ENCODE measurements at places on chromosomes 7 and 10.

GRCh38 chr10:78178940-78179339, 145.3 kb downstream of the RPS24 start:
- peak; percentile 33 for DNase-seq

GRCh38 chr7:70660819-70661191, 471.1 kb upstream of the GALNT17 start:
- no peak for DNase-seq

GRCh38 chr7:148484486-148484885, 106.1 kb upstream of the C7orf33 start:
- DNase-seq, result no peak

DNA sequence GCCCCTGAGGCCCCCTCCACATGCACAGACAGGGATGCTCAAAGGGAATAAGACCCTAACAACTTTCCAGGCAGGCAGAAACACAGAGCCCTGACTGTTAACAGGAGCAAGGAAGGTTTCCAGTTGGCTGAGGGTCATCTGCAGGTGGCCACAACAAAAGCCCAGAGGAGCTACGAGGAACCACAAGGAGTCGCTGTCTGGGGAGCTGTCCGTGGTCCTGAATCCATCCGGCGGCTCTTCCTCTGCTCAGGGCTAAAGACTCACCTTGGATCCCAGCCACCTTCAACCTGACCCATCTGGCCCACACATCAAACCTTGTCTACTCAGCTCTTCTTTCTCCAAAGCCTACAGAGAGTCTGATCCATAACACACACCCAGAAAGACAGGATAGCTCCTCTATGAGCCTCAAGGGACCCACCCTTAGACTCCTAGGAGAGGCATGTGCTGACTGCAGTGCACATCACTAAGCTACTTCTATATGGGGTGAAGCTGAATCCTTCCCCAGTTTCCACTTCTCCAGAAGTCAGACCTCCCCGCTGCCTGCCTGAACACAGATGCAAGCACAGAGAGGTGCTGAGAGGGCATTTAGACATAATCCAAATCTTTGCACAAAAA, 104.0 kb downstream of the SLIT1 start:
- peak; percentile 60 for DNase-seq

GRCh38 chr10:128058750-128059134, 67.5 kb downstream of the MKI67 start:
- DNase-seq, result no peak

DNA sequence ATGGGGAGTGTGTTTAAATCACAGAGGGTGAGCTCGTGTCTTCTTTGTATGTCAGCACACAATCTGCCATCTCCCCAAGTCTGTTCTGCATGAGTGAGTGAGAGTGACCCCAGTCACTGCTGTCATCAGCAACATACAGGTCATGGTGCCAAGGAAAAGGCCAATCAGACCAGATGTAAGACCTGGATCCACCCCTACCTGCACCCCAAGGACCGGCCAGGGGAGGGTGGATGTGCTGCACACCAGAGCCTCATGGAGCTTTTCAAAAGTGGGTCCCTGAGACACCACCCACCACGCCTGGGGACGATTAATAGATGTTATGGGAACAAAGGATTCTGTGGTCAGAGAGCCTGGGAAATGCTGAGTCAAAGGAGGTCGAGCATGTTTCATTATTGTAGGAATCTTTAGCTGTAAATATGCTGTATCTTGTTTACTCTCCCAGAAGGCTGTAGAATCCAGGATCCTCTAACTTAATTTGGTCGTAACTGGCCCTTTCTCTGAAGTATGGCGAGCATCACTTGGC, 420.5 kb downstream of the RPS24 start:
- peak; percentile 22 for DNase-seq

DNA sequence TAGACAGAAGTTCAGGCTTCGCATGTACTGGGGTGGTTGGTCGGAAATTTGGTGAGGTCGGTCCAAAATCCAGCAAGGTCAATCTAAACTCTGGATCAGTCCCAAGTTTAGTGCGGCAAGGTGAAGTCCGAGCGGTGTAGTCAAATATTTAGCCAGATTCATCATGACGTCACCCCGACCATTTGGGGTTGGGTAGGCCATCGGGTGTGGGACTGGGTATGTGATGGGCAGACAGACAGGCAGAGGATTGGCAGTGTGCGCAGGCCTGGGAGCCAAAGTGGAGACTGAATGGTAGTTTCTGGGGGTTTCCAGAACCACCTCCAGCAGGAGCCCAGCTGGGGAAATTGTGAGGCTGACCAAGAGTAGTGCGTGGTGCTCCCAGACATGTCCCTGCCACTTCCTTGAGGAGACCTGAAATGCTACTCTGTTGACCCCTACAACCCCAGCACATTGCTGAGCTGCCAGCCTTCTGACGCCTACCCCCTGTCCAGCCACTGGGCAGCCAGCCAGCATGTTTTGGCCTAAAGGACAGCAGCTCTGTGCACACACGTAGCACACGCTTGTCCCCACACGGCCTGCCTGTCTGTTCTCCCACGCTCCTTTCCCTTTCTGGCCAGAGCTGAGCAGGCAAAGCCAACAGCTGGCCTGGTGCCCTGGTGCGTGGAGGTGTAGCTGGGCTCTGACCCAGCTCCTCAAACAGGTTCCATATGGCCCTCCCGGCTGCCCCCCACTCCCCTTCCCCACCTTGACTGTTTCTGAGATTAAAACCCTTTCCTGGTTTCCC, 55.9 kb downstream of the FAM241B start:
- peak; percentile 13 for DNase-seq

DNA sequence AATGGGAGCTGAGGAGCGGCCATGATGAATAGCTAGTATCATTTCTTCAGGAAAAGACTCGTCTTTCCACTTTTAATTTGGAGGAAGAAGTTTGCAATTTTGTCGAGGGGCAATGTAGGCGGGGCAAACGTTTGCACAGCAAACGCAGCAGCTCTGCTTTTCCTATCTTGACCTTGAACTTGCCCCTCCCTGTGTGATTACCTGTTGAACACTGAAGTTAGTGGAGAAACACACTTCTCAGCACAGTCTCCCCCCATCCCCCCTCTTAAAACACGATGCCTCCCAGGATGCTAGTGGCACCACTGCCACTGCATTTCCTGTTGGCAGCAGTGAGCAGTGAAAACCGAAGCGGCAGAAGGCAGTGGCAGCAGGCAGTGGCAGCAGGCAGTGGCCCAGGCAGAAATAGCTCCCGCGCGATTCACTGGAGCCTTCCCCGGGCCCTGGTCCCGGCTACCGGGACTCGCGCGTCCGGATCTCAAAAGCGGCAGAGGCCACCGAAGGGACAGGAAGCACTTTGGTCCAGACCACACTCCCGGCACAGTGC, at the start of gene EPDR1:
Gene EPDR1 (plus strand): TSS at position 336 of the 544 bp plus-strand sequence. CDS start 300 bp downstream, outside the sequence.
- DNase-seq, result peak; percentile 65

DNA sequence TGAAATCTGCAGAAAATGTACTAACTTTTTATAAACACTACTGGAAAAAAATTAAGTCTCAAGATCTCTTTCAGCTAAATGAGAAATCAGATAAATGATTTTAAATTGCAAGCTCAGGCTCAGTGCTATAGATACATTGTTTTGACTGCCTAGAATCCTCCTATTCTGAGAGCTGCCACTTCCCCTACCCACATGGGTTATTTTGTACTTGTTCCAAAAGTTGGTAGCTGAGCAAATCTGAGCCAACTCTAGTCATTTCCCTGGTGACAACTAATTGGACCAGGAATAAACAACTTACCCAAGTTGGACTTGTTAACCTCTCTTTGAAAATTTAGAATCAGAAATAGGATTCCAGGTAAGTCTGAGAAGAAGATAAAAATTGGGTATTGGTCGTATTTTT, 202.1 kb downstream of the MBL2 start:
- DNase-seq, result no peak
